Stimulated activated CD4-positive, alpha-beta T cell treated with anti-CD3 and anti-CD28 coated beads, Interleukin-2, amount 100 ng/mL, for 48 hours (primary cell): ENCODE measurements at places on chromosomes 12 and 14.

- DNase-seq, result no peak
Observed at GRCh38 chr14:99287269-99287942, 15.4 kb upstream of the BCL11B start.

GRCh38 chr12:114425031-114425626, 19.2 kb upstream of the TBX5 start:
- DNase-seq, result no peak

DNA sequence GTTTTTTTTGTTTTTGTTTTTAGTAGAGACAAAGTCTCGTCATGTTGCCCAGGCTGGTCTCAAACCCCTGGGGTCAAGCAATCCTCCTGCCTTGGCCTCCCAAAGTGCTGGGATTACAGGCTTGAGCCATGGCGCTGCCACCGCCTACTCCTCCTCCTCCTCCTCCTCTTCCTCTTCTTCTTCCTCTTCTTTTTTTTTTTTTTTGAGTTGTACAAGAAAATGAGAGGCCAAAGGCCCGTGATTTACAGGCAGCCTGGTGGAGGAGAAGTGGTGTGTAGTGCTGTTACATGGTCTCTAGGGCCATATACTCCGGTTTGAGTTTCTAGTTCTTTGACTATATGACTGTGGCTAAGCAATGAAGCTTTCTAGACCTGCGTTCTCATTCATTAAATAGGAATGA, 29.6 kb upstream of the SPPL3 start:
- DNase-seq, result no peak

DNA sequence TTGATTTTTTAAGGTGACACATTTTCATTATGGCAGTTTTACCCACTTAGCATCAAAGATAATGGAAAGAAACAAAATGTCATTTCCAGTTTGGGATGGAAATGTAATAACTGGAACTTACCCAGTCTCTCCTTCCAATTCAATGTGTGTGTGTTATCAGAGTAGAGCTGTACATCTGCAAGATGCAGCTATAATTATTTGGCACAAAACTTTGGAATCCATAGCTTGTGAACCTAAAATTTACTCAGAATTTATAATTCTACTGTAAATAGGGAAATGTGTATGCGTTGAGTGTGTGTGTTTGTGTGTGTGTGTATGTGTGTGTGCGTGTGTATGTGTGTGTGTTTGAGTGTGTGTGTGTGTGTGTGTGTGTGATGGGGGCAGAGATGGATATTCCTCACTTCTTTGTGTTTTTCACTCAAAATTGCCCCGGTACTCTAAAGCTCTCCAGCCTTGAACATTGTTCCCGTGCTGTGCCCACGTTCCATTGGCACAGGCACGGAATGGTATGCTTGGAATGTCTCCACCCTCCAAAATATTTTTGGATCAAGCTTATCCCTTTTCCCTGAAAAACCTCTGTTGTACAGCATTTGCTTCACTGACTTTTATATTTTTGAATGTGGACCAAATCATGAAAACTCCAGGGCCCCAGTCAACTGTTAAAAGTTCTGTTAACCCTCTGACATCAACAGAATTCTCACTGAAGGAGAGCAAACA, 150.2 kb upstream of the BMP4 start:
- DNase-seq, result no peak

- DNase-seq, result no peak
Observed at GRCh38 chr12:48013287-48013686, 9.0 kb upstream of the COL2A1 start.

- no peak for DNase-seq
Observed at GRCh38 chr14:104864267-104865080, 594 bp upstream of the CEP170B start.

DNA sequence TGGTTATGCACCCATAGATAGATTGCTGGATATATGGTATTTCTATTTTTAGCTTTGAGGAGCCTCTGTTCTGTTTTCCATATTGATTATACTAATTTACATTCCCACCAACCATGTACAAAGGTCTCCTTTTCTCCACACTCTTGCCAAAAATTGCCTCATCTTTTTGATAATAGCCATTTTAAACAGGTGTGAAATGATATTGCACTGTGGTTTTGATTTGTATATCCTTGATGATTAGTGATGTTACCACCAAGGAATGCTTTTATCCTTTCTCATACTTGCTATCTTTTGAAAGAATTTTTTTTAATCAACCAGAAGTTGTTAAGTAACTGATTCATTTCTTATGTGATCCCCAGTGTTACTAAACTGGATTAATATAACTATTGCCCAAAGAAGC, 60.0 kb downstream of the BBS10 start:
- DNase-seq, result no peak

DNA sequence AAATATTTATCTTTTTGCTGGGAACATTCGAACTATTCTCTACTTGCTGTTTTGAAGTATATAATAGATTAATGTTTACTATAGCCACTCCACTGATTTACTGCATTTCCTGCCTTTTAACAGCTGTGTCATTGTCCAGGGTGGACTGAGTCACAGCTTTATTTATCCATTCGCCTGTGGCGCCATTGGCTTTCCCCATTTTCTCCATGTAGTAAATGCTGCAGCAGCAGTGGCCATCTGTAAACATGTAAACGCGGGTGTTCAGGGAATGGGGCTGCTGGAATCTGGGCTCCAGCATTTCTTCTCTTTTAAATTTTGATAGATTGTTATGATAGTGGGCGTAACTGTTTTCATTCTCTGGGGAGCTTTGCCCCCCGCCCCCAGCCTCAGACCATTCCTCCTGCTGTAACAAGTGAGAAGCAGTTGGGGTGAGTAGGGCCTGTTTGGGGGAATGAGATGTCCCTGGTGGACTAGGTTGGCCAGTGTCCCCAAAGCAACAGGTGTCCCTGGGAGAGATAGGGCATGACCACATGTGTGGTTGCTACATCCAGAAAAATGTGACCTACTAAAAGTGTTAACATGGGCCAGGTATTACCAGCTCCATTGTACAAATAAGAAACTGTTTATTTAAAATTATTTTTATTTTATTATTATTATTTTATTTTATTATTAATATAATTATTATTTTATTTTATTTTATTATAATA, 32.9 kb downstream of the RIN3 start:
- DNase-seq, result no peak

DNA sequence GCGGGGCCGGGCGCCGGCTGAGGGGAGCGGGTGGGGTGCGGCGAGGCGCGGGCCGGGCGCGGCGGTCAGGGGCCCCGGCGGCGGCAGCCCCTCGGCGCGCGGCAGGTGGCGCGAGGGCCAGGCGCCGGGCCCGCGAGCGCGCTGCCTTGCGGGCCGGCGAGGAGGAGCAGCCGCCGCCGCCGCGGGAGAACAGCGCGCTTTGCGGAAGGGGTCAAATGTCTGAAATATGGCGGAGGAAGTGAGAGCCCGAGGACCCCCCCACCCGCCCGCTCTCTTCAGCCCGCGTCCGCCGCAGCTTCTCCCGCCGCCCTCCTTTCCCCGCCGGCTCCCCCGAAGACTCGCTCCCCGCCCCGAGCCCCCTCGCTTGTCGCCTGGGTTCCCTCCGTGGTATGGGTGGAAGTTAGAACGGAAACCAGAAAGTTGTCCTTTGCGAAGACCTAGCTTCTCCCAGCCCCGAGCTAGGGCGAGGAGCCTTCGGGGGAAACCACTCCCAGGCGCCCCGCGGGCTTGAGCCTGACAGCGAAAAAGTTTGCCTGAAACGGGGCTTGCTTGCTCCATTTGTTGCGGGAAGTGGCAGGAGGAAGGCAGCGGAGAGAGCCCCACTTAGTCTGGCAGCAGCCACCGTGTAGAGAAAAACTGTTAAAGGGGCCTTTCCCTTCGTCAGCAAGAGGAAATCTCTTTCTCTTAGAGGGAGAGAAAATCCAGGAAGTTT, 551 bp downstream of the RAP1B start:
- DNase-seq, result peak; percentile 41

GRCh38 chr12:90017316-90017715, 308.7 kb upstream of the ATP2B1 start:
- DNase-seq, result no peak

- peak; percentile 23 for DNase-seq
Observed at GRCh38 chr12:11545484-11546330, 103.8 kb upstream of the ETV6 start.

DNA sequence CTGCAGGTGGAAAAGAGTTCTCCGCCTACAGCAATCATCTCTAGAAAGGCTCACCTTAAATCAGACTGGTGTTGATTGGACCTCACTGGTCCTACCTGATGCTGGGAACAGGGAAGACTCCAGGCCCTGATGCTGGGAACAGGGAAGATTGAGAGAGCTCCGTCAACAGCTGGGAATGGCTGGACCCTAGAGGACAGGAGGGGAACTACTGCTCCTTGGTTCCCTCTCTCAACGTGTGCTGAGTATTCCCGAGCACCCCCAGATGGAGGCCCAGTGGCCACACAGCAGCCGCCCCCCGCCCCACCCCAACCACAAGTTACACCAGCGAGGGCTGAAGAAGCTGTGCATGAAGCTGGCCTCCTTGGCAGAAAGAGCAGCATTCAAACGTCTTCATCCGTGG, 240.3 kb downstream of the SLC15A4 start:
- DNase-seq, result no peak

DNA sequence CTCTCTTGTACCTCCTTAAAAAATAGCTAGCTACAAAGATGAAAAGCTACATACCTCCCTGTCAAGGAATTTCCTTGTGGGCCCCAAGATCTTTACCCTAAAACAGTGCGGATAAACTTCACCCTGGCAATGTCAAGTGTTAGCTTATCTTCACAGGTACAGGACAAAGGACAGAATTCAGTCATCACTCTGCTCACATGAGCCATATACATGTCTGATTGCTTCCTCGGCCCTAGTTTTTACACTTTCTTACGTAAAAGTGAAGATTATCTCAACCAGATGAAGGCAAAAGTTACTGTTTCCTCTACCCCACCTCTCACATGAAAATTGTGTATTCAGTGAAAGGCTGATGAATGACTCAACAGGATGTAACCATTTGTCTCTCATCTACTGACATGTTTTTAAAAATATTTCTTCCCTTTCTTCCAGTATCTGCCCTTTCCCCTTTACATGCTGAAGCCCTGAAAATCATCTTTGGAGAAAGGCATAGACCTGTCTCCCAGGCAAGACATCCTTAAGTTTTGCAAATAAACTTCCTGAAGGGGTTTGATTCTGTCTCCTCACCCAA, 890.1 kb downstream of the GALC start:
- no peak for DNase-seq

DNA sequence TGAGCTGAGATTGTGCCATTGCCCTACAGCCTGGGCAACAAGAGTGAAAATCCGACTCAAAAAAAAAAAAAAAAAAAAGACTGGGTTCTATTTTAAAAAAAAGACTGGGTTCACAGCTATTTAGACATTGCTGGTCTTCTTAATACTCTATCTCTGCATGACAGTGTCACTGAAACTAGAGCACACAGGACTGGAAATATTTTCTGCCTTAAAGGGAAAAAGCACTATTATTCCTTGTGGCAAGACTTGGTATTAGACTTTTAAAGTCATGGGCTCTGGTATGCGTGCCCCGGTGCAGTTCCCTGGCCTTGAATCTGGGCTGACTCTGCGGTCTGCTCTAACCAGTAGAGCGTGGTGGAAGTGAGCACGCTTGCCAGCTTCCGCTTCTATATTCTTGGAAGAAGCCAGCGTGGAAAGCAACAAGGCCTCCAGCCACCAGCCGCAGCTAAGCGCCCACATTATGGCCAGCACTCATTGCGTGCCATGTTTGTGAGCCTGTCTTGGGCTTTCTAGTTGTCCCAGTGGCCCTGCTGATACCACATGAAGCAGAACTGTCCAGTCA, 31.3 kb downstream of the PRKAB1 start:
- DNase-seq, result no peak

GRCh38 chr12:12449533-12450025, 92.7 kb downstream of the BORCS5 start:
- no peak for DNase-seq

GRCh38 chr12:49200919-49201594, 12.2 kb upstream of the TUBA1A start:
- no peak for DNase-seq

DNA sequence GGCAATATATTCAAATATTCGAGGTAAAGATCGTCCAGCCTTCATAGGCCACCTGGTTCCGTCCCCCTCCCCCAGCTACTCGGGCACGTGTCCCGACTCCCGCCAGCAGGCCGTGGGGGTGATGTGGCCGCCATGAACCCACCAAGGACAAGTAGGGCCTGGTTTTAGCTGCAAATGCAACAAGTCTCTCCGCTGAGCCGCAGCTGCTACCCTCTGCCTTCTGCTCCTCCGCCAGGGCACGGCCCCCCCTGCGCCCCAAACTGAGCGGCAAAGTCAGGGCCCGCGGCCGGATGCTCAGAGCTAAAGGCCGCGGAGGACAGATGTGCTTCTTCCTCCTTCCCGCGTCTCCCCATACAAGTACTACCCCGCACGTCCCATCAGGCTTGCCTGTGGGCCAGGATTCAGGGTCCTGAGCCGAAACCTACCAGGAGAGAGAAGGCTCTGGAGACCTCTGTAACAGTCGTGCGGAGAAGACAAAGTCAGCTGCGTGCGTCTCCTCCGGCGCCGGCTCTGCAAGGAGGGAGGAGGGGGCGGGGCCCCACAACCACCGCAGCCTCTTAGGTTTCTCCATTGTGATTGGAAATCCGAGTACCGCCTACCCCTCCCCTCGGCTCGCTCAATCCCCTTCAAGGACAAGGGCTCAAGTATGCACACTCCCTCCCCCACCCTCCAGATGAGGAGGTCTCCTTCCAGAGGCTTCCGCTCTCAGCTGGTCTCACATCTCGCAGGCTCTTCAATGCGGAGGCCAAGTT, at the start of gene LDHB:
Gene LDHB, minus strand, starts transcription at position 517 of the 752 bp plus-strand sequence. CDS start 3,171 bp downstream, outside the sequence.
- peak; percentile 88 for DNase-seq

DNA sequence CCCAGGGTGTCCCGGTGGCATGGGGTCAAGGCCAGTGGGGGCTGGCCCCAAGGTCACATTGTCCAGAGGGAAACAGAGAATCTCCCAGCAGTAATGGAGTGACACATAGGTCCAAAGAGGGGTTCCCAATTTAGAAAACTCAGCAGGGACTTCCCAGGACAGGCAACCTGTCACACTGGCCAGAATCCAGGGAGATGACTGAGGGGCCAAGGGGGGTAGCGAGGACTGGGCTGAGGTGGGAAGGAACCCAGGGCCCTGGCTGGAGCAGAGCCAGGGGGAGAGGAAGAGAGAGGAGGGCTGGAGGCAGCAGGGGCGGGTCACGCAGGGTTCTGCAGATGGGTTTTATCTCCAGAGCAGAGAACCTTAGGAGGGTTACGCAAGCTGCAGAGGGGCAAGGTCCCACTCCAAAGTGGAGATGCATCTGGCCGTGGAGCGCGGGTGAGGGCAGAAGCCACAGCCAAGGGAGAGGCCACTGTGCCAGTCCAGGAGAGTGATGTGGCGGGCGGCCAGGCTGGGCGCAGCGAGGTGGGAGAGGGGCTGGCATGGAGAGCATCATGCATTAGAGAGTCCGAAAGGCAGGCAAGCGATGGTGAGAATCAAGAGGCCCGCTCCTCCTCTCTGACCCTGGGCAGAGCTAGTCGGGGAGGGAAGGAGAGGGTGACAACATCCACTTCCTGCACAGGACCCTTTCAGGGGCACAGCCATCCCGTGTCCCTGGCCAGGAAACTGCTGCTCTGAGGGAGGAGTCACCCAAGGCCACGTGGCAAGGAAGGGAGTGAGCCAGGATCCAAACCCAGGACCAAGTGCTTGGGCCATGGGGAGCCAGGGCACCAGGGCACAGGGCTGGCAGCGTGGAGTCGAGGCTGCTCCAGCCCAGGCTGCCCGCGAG, 29.0 kb downstream of the NCOR2 start:
- DNase-seq, result no peak
